ENCODE measurements at places on chromosomes 6 and 20. TPM values are rescaled to one million over a fixed set of nuclear protein-coding genes. Genes with fewer than 3 reads are reported as not detected.

POM121L2 gene
- not detected for total RNA-seq

LGSN gene
- total RNA-seq, result not detected

LY6G6C gene
- total RNA-seq, result 1.1 TPM

GRCh38 chr20:54099894-54100293 lies 29.5 kb upstream of the BCAS1 start:
- DNase-seq, result no peak

DNA sequence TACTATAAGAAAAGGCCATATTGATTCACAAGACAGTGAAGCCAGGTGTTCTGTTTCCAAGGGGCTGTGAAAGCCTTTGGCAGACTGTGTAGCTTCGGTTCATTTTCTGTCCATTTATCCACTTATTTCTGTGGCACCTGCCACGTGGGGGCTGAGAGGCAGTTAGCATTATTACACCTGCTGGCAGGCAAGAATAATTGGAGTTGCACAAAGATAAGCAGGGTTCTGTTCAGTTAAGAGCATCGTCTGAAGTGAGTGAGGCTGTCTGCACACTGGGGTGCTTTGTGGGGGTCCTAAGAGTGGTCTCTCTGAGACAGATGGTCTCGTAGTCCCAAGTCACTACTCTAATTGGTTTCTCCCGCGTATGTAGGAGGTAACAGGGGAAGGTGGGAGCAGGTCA lies 60.6 kb upstream of the CCN6 start:
- no peak for DNase-seq

DNA sequence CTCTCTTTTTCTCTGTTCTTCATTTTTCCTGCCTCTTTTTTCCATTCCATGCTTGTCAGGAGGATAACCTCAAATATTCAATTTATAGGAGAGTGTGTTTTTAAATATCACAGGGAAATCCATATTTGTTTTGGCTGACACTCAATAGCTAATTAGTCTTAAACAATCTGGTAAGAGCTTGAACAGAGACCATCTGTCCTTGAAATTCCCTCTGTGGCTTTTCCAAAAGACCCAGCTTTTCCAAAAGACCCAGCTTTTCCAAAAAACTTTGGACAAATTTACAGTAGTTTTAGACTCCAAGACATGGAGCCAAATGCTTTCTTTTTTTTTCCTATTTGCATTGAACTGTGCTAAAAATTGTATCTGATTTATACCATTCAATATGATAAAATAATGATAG lies 127.4 kb upstream of the FAM83B start:
- peak; percentile 68 for DNase-seq

DNA sequence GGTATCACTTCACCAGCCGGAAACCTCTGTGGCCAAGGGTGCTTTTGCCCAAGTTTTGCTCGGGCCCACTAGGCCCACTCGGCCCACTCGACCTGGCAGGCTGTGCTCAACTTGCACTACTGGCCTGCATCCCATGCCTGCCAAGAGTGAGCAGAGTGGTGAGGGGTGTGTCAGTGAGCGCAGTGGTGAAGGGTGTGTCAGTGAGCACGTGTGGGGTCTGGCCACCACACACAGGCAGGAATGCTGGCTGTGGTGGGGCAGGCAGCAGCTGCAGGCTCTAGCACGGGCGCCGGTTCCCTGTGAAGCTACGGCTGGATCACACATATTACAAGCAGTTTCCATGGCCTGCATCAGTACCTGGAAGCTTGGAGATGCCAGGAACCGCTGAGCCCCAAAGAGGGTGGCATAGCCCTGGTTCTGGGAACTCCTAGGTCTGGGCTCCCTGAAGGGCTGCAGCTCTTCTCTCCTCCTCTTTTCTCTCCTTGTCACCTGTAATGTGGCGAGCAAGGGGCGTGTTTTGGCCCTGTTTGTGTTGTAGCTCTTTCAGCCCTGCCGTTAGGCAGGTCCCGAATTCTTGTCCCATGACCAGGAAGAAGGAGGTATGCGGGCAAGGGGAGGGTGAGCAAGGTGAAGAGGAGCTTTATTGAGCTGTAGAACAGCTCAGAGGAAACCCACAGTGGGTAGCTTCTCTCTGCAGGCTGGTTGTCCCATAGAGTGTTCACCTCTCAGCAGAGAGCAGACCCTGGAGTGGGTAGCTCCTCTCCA lies 51.0 kb upstream of the CLDN20 start:
- peak; percentile 68 for DNase-seq

GRCh38 chr6:28474441-28475219 lies 31.3 kb upstream of the ZSCAN23 start:
- DNase-seq, result peak; percentile 82
